ENCODE measurements at places on chromosomes 1 and 21. TPM values are rescaled to one million over a fixed set of nuclear protein-coding genes. Genes with fewer than 3 reads are reported as not detected.

CDK18 gene
- total RNA-seq = 2.6 TPM

KAZN gene
- 0.31 TPM for total RNA-seq

UBL4B gene
- total RNA-seq = not detected

SYCP1 gene
- total RNA-seq = not detected

GRCh38 chr1:91569411-91570119, 68.9 kb downstream of the CDC7 start:
- peak overlapping the region; percentile 5 for H3K27ac ChIP-seq
- no peaks in the 10 kb centered on the region for H3K27me3 ChIP-seq
- peaks cover 19% of the 10 kb centered on the region for H3K4me1 ChIP-seq
- H3K36me3 ChIP-seq = no peaks in the 10 kb centered on the region

DNA sequence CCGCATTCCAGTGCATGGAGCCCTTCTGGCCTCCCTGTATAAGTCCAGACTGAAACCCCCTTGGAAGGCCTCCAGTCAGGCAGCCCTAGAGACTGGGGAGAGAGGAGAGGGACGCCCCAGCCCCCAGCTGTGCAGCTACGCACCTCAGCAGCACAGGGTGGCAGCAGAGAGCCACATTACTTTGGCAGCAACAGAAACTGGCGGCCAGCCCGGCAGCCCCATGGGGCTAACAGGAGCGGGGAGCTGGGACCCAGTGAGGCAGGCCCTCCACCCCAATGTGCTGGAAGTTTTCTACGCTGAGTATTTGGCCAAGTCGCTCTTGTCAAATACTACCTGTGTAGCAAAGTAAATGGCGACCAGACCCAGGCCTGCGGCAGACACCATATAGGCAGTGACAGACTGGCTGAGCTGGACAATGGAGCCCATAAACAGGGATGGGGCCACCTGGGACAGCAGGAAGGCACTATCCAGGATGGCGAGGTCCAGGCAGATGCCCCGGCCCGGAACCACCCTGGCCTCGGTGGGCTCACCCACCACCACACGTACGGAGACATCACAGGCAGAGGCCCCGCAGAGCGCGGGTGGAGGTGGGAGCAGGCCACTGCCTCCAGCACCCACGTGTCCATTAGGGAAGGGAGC, 21.2 kb downstream of the SLC45A3 start:
- no peak overlapping the region for H3K27ac ChIP-seq
- peaks cover 2% of the 10 kb centered on the region for H3K27me3 ChIP-seq
- no peaks in the 10 kb centered on the region for H3K4me1 ChIP-seq
- no peaks in the 10 kb centered on the region for H3K36me3 ChIP-seq
- peak; percentile 85 for DNase-seq

GRCh38 chr21:46185716-46186115, 1.5 kb upstream of the SPATC1L start:
- H3K27me3 ChIP-seq = peaks cover 3% of the 10 kb centered on the region
- no peaks in the 10 kb centered on the region for H3K36me3 ChIP-seq
- peaks cover 10% of the 10 kb centered on the region for H3K4me1 ChIP-seq
- no peak overlapping the region for H3K4me3 ChIP-seq
- H3K27ac ChIP-seq = no peak overlapping the region

CLCA4 gene
- not detected for total RNA-seq

- H3K36me3 ChIP-seq = no peaks in the 10 kb centered on the region
- H3K4me1 ChIP-seq = peaks cover 38% of the 10 kb centered on the region
- H3K27ac ChIP-seq = peak within 1 kb of the TSS; percentile 58
- H3K27me3 ChIP-seq = peaks cover 10% of the 10 kb centered on the region
- H3K4me3 ChIP-seq = peak within 1 kb of the TSS; percentile 39
Observed at GRCh38 chr21:44353191-44353970, at the start of gene TRPM2. TSS of gene TRPM2 (plus strand) at chr21:44353621. CDS start at chr21:44353701, 80 bp downstream.

GRCh38 chr1:89780721-89781120, 40.1 kb upstream of the LRRC8D start:
- H3K4me3 ChIP-seq = peak overlapping the region; percentile 48

- DNase-seq = no peak
- H3K27ac ChIP-seq = no peak overlapping the region
- peaks cover 85% of the 10 kb centered on the region for H3K4me1 ChIP-seq
Observed at GRCh38 chr21:31193761-31194160, 150.3 kb downstream of the TIAM1 start.

SLC45A1 gene
- total RNA-seq = 0.95 TPM

DNA sequence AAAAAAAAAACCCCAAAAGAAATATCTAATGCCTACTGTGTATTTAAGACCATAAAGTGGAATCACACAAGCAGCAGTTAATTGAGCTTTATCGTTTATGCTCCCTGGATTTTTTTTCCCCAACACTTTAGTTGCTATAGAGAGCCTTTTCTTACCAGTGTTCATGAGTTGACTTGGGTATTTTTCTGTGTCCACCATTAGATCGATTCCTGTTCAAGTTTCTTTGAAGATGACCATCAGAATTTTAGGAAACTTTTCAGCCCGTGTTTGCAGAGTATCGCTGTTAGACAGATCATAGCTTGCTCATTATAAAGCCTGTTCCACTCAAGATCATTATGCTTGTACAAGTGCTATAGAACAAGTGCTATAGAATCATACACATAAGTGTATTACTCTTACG, 1.5 kb downstream of the RALGPS2 start:
- DNase-seq = no peak
- peaks cover 14% of the 10 kb centered on the region for H3K27me3 ChIP-seq
- H3K36me3 ChIP-seq = no peaks in the 10 kb centered on the region
- peak overlapping the region; percentile 78 for H3K4me3 ChIP-seq

DNA sequence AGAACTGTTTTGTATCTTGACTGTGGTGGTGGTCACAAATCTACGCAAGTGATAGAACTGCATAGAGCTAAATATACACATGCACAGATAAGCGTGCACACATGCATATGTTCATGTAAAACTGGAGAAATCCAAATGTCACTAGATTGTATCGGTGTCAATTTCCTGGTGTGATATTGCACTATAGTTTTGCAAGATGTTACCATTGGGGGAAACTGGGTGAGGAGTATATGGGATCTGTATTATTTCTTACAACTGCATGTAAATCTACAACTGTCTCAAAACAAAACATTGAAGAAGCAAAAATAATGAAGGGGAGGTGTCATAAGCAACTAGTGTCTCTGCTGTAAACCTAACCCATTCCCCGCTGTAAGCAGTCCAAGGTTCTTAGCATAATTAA, 30.2 kb downstream of the FAM163A start:
- DNase-seq = no peak
- peaks cover 2% of the 10 kb centered on the region for H3K27me3 ChIP-seq
- no peak overlapping the region for H3K27ac ChIP-seq
- no peaks in the 10 kb centered on the region for H3K4me1 ChIP-seq
- H3K36me3 ChIP-seq = no peaks in the 10 kb centered on the region

- no peak overlapping the region for H3K27ac ChIP-seq
- no peaks in the 10 kb centered on the region for H3K36me3 ChIP-seq
- no peaks in the 10 kb centered on the region for H3K27me3 ChIP-seq
- DNase-seq = no peak
- peaks cover 4% of the 10 kb centered on the region for H3K4me1 ChIP-seq
Observed at GRCh38 chr1:40003156-40004093, 37.1 kb upstream of the CAP1 start.

DNA sequence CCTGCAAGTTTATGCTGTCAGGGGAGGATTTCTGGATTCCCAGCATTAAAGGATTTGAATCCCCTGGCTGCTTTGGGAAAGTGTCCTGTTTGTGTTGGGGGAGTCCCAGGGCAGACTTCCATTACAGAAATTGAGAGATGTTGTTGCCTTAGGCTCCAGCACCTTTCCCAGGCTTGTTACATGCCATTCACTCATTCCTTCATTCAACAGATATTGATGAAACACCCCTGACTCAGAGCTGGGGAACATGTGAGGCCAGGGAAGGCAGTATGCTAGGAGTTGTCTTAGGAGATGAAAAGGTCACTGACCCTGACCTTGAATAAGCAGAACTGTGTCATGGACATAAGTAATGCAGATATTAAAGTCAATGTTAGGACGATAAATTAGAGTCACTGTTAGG, 161.7 kb downstream of the NTMT2 start:
- no peaks in the 10 kb centered on the region for H3K36me3 ChIP-seq
- DNase-seq = no peak
- no peak overlapping the region for H3K27ac ChIP-seq
- H3K27me3 ChIP-seq = peaks cover 1% of the 10 kb centered on the region

DNA sequence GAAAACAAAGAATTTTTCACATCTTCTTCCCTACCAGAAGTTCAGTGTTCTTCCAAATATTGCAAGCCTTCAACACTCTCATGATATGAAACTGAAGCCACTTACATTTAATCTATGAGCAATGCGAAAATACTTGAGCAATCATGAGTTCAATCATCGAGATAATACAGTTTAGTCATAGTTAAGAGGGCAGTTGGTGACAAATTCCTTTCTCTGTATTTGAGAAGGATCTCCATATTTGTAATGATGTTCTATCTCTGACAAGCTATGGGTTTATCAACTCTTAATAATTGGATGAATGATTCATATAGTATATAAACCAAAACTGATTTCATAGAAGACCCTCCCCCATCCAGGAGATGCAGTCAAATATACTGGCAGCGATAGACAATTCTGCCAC, 29.7 kb upstream of the PYHIN1 start:
- no peaks in the 10 kb centered on the region for H3K36me3 ChIP-seq
- peaks cover 7% of the 10 kb centered on the region for H3K27me3 ChIP-seq
- no peak overlapping the region for H3K4me3 ChIP-seq
- peaks cover 12% of the 10 kb centered on the region for H3K4me1 ChIP-seq
- H3K27ac ChIP-seq = no peak overlapping the region

Data from activated CD4-positive, alpha-beta memory T cell treated with anti-CD3 and anti-CD28 coated beads for 36 hours (primary cell).